ENCODE measurements at places on chromosomes 7 and 10. TPM values are rescaled to one million over a fixed set of nuclear protein-coding genes. Genes with fewer than 3 reads are reported as not detected.

The PALD1 gene
- 6.9 TPM for total RNA-seq

The CARD11 gene
- total RNA-seq, result 0.27 TPM

The IGFBP3 gene
- 70.5 TPM for total RNA-seq

The PPIA gene
- total RNA-seq, result 443 TPM

The MPP7 gene
- 16.1 TPM for total RNA-seq

The SAP25 gene
- 0.87 TPM for total RNA-seq

The SLC16A9 gene
- total RNA-seq, result 2.5 TPM

The SLC29A4 gene
- total RNA-seq, result 1.5 TPM

The TRPV5 gene
- not detected for total RNA-seq

The PNLIPRP2 gene
- not detected for total RNA-seq

GRCh38 chr10:27413387-27413786 is 90.7 kb upstream of the RAB18 start:
- H3K27ac ChIP-seq, result no peak overlapping the region
- no peak for DNase-seq
- peaks cover 24% of the 10 kb centered on the region for H3K27me3 ChIP-seq
- H3K4me1 ChIP-seq, result no peaks in the 10 kb centered on the region
- no peaks in the 10 kb centered on the region for H3K36me3 ChIP-seq
- no peak overlapping the region for H3K4me3 ChIP-seq

DNA sequence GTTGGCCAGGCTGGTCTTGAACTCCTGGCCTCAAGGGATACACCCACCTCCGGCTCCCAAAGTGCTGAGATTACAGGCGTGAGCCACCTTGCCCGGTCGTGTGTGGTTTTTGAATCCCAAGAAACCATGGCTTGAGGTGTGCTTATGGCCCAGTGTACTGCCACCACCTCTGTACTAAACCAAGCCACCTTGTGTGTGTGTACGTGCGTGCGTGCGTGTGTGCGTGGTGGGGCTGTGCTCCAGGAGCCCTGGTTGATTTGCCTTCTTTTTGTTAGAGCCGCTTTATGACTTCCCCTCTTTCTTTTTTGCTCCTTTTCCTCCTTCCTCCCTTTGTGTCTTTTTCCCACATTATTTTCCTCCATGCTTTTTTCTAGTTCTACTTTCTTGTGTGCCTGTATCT is 121.4 kb downstream of the CAMK1D start:
- no peak overlapping the region for H3K27ac ChIP-seq
- H3K4me1 ChIP-seq, result no peaks in the 10 kb centered on the region
- no peak for DNase-seq
- peaks cover 3% of the 10 kb centered on the region for H3K27me3 ChIP-seq
- H3K4me3 ChIP-seq, result no peak overlapping the region
- H3K36me3 ChIP-seq, result no peaks in the 10 kb centered on the region

DNA sequence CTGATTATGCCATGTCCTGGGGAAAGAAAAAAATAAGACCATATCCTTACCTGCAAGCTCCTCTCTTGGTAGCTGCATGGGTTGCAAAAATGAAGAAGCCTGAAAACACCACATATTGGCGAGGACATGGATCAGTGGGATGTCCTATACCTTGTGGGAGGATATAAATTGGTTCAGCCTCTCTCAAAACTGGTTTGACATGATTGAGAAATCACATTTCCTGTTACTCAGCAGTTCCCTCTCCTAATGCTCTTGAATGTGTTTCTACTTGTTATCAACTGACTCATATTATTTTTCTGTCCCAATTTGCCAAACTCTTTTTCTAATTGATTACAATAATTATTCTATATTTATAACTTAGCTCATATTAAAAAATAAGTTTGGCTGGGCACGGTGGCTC is 380.2 kb downstream of the EXOC4 start:
- no peaks in the 10 kb centered on the region for H3K4me1 ChIP-seq
- H3K27ac ChIP-seq, result no peak overlapping the region
- DNase-seq, result no peak
- no peak overlapping the region for H3K4me3 ChIP-seq
- no peaks in the 10 kb centered on the region for H3K27me3 ChIP-seq

DNA sequence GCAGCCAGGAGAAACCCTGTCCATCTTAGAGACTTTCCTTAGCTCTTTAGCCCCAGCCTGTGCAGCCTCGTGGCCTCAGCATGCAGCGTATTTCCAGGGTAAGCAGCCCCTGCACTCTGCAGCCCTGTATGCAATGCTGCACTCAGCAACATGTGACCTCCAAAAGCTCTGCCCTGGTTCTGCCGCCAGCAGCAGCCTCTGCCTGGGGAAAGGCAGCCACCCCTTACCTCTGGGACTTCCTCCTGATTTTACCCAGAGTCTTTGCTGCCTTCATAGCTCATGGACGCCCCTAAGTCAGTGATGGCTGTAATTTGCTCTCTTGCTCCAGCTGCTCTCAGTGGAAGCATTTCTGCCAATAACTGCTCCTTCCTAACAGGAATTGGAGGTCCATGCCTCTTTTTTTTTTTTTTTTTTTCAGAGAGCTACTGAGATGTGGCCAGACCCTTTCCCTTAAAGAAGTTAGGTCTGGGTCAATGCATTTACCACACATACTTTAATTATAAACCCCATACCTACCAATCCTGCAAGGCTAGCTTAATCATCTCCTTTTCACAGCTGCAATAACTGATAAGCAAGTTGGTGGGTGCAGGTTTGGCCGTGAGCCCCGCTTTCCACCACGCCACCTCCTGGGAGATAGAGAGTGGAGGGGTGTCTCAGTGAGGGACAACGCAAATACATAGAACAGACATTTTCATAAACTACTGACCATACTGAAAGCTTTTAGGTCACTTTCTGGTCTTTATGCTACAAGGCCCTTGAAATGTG is 71.7 kb downstream of the RAMP3 start:
- H3K4me1 ChIP-seq, result peaks cover 24% of the 10 kb centered on the region
- no peak overlapping the region for H3K4me3 ChIP-seq
- H3K36me3 ChIP-seq, result no peaks in the 10 kb centered on the region
- no peak overlapping the region for H3K27ac ChIP-seq
- no peak for DNase-seq

DNA sequence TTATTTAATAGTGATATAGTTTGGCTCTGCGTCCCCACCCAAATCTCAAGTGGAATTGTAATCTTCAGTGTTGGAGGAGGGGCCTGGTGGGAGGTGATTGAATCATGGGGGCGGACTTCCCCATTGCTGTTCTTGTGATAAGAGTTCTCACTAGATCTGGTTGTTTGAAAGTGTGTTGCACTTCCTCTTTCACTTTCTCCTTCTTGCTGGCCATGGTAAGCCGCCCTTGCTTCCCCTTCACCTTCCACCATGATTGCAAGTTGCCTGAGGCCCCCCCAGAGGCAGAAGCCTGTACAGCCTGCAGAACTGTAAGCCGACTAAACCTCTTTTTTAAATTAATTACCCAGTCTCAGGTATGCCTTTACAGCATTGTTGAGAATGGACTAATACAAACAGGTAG is 101.4 kb downstream of the MTPAP start:
- H3K4me3 ChIP-seq, result no peak overlapping the region
- no peaks in the 10 kb centered on the region for H3K27me3 ChIP-seq
- no peaks in the 10 kb centered on the region for H3K4me1 ChIP-seq
- no peak overlapping the region for H3K27ac ChIP-seq
- no peak for DNase-seq

DNA sequence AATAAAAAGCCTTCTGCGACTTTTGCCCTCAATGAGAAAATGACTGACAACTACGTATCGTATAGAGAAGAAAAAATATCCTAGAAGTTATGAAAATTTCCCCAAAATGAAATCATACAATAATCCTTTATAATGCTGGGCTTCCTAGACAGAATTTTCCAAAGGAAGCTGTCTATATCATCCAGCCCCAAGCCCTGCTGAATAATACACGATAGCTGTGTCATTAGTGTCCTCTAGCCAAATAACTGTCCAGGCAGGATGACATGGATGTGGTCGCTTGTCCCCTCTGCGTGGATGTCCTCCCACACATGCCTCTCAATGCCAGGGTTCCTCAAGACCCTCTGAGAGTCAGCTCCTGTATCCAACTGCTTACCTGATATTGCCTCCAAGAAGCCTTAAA is 61.7 kb upstream of the ECHDC3 start:
- H3K27me3 ChIP-seq, result no peaks in the 10 kb centered on the region
- no peak overlapping the region for H3K4me3 ChIP-seq
- no peak for DNase-seq
- no peaks in the 10 kb centered on the region for H3K36me3 ChIP-seq
- H3K27ac ChIP-seq, result no peak overlapping the region
- peaks cover 12% of the 10 kb centered on the region for H3K4me1 ChIP-seq

DNA sequence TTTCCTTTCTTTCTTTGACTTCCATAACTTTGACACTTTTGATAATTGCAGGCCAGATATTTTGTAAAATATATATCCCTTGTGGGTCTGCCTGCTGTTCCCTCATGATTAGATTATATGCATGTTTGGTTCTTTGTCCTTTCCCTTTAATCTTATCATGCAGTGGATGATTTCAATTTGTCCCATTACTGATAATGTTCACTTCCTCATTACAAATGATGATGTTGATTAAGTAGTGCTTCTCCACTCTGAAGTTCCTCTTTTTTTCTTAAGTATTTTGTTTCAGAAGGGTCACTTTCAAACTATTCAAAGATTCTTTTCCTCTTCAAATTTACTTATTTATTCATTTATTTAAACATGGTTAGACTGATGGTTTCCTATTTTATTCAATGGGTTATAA is 898.1 kb downstream of the XPNPEP1 start:
- DNase-seq, result no peak
- H3K4me3 ChIP-seq, result no peak overlapping the region
- no peaks in the 10 kb centered on the region for H3K27me3 ChIP-seq
- H3K36me3 ChIP-seq, result no peaks in the 10 kb centered on the region
- H3K4me1 ChIP-seq, result no peaks in the 10 kb centered on the region

- DNase-seq, result no peak
- no peak overlapping the region for H3K4me3 ChIP-seq
- peaks cover 11% of the 10 kb centered on the region for H3K4me1 ChIP-seq
- H3K36me3 ChIP-seq, result no peaks in the 10 kb centered on the region
- H3K27me3 ChIP-seq, result no peaks in the 10 kb centered on the region
Measured at GRCh38 chr7:116859323-116859722, 3.1 kb upstream of the CAPZA2 start.

DNA sequence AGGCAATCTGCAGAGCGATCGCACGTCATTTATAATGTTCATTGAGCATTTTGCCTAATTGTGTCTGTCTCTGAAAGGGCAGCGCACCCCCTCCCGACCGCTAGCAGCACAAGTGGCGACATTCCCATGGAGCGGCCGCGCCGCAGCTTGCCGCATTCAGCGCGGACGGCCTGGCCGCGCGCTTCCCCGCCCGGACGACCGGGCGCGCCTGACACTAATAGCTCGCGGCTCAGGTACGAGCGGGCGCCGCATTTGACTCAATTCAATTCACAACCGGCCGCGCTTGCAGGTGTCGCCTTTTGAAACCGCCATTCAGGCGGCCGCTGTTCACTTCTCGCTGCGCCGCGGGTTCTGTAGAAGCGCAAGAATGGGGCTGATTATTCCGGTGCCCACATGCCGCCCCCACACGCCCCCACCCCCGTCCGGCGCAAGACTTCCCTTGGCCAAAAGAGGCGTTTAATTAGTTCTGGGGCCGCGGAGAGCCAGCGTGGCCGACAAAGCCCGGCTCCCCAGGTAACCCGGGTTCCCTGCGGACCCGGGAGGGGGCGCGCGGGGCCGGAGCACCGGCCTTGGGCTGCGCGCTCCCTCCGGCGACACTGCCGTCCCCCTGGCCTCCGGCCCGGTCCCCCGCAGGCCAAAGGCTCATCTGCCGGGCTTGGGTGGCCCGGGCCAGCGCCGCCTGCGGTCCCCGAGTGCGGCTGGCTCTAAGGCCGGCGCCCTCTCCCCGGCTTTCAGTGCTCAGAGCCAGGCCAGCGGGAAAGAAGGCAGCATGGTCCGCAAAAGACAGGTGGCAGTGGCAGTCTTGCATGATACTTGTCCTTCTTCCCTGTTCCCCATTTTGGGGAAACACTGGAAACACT is 18.7 kb upstream of the PTF1A start:
- DNase-seq, result no peak
- peaks cover 100% of the 10 kb centered on the region for H3K27me3 ChIP-seq
- no peaks in the 10 kb centered on the region for H3K36me3 ChIP-seq

GRCh38 chr7:149725426-149725821 is 48.0 kb downstream of the ZNF467 start:
- no peaks in the 10 kb centered on the region for H3K27me3 ChIP-seq
- peaks cover 3% of the 10 kb centered on the region for H3K4me1 ChIP-seq

GRCh38 chr7:51968461-51968860 is 651.9 kb upstream of the COBL start:
- H3K4me3 ChIP-seq, result no peak overlapping the region
- H3K27ac ChIP-seq, result no peak overlapping the region
- H3K4me1 ChIP-seq, result no peaks in the 10 kb centered on the region
- H3K36me3 ChIP-seq, result no peaks in the 10 kb centered on the region

- H3K36me3 ChIP-seq, result no peaks in the 10 kb centered on the region
- DNase-seq, result no peak
- H3K27me3 ChIP-seq, result no peaks in the 10 kb centered on the region
- no peaks in the 10 kb centered on the region for H3K4me1 ChIP-seq
- no peak overlapping the region for H3K27ac ChIP-seq
Measured at GRCh38 chr10:46080886-46081285, 34.8 kb upstream of the MSMB start.

DNA sequence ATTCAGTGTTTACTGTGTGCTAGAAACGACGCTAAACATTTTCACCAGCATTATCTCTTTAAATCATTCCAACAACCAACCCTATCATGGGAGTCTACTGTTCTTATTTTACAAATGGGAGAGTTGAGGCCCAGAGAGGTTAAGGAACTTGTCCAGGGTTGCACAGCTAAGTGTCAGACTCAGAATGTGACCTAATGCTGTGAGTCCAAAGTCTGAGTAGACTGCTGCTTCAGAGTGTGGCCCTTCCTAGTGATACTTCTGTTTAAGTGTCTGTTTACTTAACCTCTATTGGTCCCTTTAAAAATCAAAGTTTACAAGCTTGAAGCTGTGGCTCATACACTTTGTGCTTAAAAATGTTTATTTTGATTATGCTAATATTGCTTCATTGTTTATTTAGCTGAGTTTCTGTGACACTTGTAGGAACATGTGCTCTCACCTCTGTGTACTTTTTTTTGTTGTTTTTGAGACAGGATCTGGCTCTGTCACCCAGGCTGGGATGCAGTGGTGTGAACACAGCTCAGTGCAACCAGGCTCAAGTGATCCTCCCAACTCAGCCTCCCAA is 84.4 kb upstream of the SYPL1 start:
- no peak overlapping the region for H3K27ac ChIP-seq
- no peak for DNase-seq
- H3K4me3 ChIP-seq, result no peak overlapping the region
- H3K27me3 ChIP-seq, result no peaks in the 10 kb centered on the region
- peaks cover 17% of the 10 kb centered on the region for H3K4me1 ChIP-seq

DNA sequence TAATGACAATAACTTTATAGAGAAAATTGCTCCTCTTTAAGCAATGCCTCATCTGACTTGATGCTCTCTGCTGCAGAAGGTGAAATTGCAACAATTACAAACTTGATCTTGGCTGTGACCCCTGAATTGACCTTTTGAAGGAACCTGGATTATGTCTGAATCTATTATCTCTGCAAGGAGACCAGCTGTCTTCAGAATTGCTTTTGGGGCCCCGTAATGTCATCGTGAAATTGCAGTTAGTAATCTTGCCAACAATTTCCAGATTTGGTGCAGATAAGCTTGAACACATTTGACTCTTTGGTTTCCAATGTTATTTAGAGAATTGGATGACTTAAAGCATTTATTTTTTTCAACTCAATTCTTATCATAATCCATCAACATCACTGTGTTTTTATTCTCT is 520.6 kb downstream of the CCSER2 start:
- H3K4me1 ChIP-seq, result no peaks in the 10 kb centered on the region
- no peak overlapping the region for H3K27ac ChIP-seq
- DNase-seq, result no peak
- H3K27me3 ChIP-seq, result no peaks in the 10 kb centered on the region

GRCh38 chr7:101017064-101017777 is 2.7 kb upstream of the MUC17 start:
- peak overlapping the region; percentile 40 for H3K4me3 ChIP-seq
- H3K4me1 ChIP-seq, result peaks cover 5% of the 10 kb centered on the region
- DNase-seq, result peak; percentile 82
- peak overlapping the region; percentile 77 for H3K27ac ChIP-seq
- no peaks in the 10 kb centered on the region for H3K27me3 ChIP-seq
- H3K36me3 ChIP-seq, result no peaks in the 10 kb centered on the region

Data from heart right ventricle (tissue), 16 donors.